ENCODE measurements at places on chromosomes 6 and 20. TPM values are rescaled to one million over a fixed set of nuclear protein-coding genes. Genes with fewer than 3 reads are reported as not detected.

The TDP2 gene
- 22.2 TPM for total RNA-seq

- no peak overlapping the region for H3K4me3 ChIP-seq
- no peaks in the 10 kb centered on the region for H3K27me3 ChIP-seq
- H3K36me3 ChIP-seq = no peaks in the 10 kb centered on the region
- no peaks in the 10 kb centered on the region for H3K4me1 ChIP-seq
Measured at GRCh38 chr6:148874698-148875293, 128.0 kb downstream of the UST start.

GRCh38 chr20:7841971-7842310, 98.3 kb downstream of the HAO1 start:
- no peaks in the 10 kb centered on the region for H3K36me3 ChIP-seq
- DNase-seq = peak; percentile 66
- H3K4me1 ChIP-seq = no peaks in the 10 kb centered on the region
- no peak overlapping the region for H3K4me3 ChIP-seq

DNA sequence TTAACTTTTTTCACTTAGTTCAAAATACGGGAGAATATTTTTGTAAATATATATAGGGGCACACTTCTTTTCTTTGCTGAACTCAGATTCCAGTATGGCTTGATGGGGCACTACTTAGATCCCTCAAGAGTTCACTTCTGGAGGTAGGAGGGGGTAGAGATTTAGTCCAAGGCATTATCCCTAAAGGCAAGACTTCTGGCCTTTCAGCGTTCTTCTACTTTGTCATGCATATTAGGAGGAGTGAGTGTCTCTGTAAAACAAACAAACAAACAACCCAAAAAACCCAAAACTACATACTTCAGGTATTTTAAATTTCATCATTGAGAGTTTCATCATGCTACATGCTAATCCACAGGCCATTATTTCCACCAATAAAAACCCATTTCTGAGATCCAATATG, 32.0 kb downstream of the SMPDL3A start:
- no peak overlapping the region for H3K4me3 ChIP-seq
- H3K4me1 ChIP-seq = no peaks in the 10 kb centered on the region
- no peaks in the 10 kb centered on the region for H3K36me3 ChIP-seq
- no peaks in the 10 kb centered on the region for H3K27me3 ChIP-seq

DNA sequence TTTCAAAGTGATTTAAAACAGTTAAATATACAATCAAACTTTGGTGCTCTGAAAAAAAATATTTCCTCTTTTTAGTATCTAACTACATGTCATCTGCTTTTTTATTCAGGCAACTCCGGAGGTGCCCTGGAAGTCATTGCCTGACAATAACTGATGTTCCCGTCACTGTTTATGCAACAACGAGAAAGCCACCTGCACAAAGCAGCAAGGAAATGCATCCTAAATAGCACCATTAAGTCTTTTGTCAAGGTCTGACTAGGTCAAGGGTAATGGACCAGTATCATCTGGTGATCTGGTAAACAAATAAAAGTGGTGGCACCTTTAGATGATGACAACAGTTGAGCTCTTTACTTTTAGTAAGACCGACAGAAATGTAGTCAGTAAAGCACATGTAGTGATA, 13.2 kb downstream of the FAM229B start:
- H3K36me3 ChIP-seq = peaks cover 23% of the 10 kb centered on the region
- H3K4me3 ChIP-seq = no peak overlapping the region
- no peaks in the 10 kb centered on the region for H3K4me1 ChIP-seq
- no peaks in the 10 kb centered on the region for H3K27me3 ChIP-seq
- H3K27ac ChIP-seq = no peak overlapping the region
- DNase-seq = no peak

- H3K4me1 ChIP-seq = no peaks in the 10 kb centered on the region
- H3K27me3 ChIP-seq = no peaks in the 10 kb centered on the region
- H3K4me3 ChIP-seq = no peak overlapping the region
- no peak overlapping the region for H3K27ac ChIP-seq
- DNase-seq = no peak
- H3K36me3 ChIP-seq = no peaks in the 10 kb centered on the region
Measured at GRCh38 chr6:41441598-41442351, 104.4 kb upstream of the FOXP4 start.

The NTSR1 gene
- 0.43 TPM for total RNA-seq

GRCh38 chr6:90678049-90678779, 91.3 kb upstream of the MAP3K7 start:
- no peak overlapping the region for H3K27ac ChIP-seq
- no peaks in the 10 kb centered on the region for H3K27me3 ChIP-seq
- no peaks in the 10 kb centered on the region for H3K4me1 ChIP-seq
- DNase-seq = no peak
- no peak overlapping the region for H3K4me3 ChIP-seq
- H3K36me3 ChIP-seq = no peaks in the 10 kb centered on the region

The ABCF1 gene
- total RNA-seq = 41.3 TPM

The PRDM1 gene
- 1.9 TPM for total RNA-seq

DNA sequence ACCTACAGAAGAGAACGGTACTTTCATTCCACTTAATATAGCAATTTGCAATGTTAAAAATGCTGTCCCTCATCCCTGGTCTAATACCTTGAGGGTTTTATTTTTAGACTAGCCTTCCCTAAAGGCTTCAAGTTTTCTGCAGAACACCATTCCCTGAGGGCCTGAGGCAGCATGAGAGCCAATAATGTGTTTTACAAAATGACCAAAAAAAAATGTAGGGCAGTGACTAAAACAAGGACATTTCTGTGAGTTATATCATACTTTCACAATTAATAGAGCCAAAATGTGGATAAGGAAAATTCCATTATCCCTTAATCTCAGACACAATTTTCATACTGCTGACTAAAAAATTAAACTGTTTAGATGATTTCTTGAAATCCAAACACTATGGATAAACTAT, 22.7 kb downstream of the GPR63 start:
- no peak overlapping the region for H3K4me3 ChIP-seq
- H3K27ac ChIP-seq = no peak overlapping the region
- no peak for DNase-seq
- no peaks in the 10 kb centered on the region for H3K27me3 ChIP-seq

DNA sequence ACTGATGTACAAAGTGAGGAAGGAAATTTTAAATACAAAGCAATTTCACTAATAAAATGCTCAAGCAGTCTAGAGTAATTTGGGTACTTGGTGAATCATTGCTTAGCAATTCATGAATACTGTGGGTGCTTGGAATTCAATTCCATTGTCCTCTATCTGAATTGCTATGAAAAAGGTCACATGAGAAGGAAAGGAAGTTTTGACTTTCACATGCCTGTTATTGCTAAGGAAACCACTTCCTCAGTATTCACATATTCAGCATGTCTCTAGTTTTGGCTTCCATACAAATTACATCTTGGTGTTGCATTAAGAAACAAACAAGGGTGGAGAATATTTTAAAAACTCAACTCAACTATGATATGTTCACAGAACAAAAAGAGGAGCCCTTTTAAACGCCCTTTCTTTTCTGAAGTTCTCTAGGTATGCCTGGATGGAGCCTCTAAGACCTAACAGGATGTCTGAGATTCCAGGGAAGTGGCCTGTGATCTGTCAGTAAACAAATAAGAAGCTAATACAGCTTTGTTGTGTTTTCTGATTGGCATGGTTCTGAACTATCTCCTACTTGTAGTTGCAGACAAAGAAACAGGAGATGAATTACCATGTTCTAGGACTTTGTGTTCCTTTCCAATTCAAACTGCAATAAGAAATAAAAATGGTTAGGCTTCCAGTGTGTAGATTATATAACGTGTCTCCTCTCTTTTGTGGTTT, 190.4 kb downstream of the OGFRL1 start:
- H3K27ac ChIP-seq = peak overlapping the region; percentile 51
- DNase-seq = no peak
- no peak overlapping the region for H3K4me3 ChIP-seq
- H3K4me1 ChIP-seq = peaks cover 25% of the 10 kb centered on the region
- no peaks in the 10 kb centered on the region for H3K36me3 ChIP-seq

DNA sequence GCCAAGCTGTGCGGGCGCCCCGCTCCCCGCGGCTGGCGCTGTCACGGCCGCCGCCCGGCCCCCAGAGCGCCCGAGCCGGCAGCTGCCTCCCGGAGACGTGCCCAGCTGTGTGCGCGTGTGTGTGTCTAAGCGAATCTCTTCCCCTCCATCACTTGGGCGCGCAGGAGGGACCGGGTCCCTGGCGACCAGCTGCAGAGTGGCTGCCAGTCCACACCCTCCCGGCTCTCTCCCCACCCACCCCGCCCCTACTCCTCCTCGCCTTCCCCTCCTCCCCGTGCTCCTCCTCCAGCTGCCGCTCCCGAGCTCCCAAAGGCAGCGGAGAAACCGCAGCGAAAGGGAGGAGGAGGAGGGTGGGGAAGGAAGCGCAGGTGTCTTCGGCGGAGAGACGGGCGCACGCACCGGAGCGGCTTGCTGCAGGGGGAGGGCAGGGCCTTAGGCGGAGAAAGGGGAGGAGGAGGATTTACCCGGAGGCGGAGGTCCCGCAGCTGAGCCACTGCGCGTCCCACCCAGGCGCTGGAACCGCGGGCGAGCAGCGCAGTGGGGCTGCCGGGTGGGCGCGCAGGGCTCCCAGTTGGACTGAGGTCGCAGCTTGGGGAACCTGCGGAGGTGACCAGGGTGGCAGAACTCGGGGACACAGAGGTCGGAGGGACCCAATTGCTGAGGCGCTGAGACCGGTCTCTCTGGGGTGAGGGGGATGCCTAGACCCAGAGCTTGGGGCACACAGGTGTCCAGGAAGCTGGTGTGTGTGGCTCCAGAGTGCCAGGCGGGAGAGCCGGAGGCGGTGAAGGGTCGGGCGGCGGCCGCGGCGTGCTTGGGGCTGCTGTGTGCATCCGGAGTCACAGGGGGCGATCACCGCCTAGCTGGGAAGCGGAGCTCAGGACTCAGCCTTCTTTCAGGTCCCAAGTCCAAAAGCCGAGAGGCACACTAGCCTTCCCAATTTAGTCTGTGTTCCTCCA, at the start of gene HS3ST5:
HS3ST5 (minus strand) TSS at position 198 of the 956 bp plus-strand sequence. CDS start 280,178 bp downstream, outside the sequence.
- H3K36me3 ChIP-seq = no peaks in the 10 kb centered on the region
- H3K4me3 ChIP-seq = peak within 1 kb of the TSS; percentile 53
- no peaks in the 10 kb centered on the region for H3K4me1 ChIP-seq
- DNase-seq = no peak
- no peak within 1 kb of the TSS for H3K27ac ChIP-seq

DNA sequence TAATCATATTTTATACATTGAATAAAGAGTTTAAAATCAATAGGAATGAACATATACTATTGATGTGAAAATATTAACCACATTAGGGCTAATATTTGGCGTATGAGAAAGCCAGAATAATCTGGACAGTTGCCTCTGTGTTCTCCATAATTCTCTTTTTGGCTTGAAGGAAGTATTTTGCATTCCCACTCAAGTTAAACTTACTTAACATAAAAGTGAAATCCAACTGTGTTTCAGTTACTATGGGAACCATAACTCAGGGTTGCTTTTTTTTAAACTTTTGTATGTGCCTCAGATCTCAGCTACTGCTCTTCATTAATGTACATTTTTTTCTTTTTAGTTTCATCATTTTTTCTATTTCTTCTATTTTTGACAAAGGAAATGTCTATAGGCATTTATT, 479.8 kb downstream of the NKAIN2 start:
- no peak overlapping the region for H3K4me3 ChIP-seq
- no peak for DNase-seq
- no peaks in the 10 kb centered on the region for H3K4me1 ChIP-seq
- no peaks in the 10 kb centered on the region for H3K36me3 ChIP-seq

DNA sequence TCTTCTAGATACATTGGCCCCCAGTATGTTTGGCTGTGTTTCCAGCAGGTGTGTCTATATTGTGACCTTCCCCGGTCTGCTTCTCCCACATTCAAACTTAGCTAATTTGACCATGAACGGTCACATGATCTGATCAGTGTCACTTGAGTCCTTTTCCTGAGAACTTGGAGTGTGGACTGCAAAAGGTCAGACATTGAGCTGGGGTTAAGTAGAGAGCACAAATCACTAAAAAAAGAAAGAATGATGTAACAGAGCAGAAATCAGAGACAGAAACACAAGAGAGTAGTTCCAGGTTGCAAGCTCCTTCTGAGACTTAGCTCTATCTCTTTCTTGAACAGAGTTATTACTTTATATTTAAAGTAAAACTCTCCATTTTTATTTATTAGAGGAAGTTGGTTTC, 733.9 kb downstream of the CBLN4 start:
- H3K4me1 ChIP-seq = no peaks in the 10 kb centered on the region
- H3K27ac ChIP-seq = no peak overlapping the region
- DNase-seq = no peak
- H3K27me3 ChIP-seq = no peaks in the 10 kb centered on the region
- H3K36me3 ChIP-seq = no peaks in the 10 kb centered on the region

DNA sequence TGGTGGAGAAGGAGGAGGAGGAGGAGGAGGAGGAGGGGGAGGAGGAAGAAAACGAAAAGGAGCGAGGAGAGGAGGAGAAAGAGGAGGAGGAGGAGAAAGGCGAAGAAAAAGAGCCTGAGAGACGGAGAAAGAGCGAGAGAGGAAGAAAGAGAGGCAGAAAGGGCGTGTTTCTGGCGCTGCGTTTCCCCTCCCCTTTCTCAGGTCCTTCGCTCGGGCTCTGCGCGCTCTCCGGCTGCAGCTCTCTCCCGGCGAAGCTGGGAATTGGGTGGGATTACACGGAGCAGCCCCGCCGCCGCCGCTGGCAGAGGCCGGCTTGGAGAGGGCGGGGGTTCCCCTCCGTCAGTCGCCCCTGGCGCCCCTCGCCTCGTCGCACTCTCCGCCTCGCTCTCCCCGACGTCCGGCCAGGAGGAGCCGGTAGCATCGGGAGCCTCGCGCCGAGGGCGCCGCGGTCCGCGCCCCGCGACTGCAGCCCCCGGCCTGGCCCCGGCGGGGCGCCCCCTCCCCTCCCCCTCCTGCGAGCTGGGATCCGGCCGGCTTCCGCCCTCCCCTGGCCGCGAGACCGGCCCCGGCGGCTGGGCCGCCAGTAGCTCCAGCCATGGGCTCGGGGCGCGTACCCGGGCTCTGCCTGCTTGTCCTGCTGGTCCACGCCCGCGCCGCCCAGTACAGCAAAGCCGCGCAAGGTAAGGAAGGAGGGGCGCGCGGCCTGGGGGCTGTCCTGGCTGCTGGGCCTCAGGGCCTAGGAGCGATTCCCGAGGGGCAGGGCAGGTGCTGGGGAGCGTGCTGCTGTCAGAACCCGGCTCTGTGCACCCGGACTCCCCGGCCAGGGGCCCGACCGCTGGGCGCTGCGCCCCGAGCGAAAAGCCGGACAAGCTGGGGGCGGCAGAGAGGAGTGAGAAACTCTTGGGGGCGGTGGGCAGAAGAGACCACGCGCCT, at the start of gene SCUBE3:
SCUBE3 (plus strand) TSS at position 133 of the 933 bp plus-strand sequence; CDS start at position 596, 463 bp downstream.
- H3K36me3 ChIP-seq = no peaks in the 10 kb centered on the region
- H3K4me3 ChIP-seq = peak within 1 kb of the TSS; percentile 29
- no peak for DNase-seq

DNA sequence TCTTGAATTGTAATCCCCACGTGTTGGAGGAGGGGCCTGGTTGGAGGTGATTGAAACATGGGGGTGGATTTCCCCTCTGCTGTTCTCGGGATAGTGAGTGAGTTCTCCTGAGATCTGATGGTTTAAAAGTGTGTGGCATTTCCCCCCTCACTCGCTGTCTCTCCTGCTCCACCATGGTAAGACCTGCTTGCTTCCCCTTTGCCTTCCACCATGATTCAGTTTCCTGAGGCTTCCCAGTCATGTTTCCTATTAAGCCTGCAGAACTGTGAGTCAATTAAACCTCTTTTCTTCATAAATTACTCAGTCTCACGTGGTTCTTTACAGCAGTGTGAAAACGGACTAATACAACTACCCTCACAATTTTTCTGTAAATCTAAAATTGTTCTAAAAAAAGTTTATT, 26.8 kb upstream of the FAM184A start:
- H3K27me3 ChIP-seq = no peaks in the 10 kb centered on the region
- H3K36me3 ChIP-seq = no peaks in the 10 kb centered on the region
- DNase-seq = no peak
- H3K27ac ChIP-seq = no peak overlapping the region
- H3K4me1 ChIP-seq = no peaks in the 10 kb centered on the region
